ENCODE measurements at places on chromosomes 6 and 20.
A peak's percentile ranks its signal among the peaks of the same experiment; 100 is the strongest.

DNA sequence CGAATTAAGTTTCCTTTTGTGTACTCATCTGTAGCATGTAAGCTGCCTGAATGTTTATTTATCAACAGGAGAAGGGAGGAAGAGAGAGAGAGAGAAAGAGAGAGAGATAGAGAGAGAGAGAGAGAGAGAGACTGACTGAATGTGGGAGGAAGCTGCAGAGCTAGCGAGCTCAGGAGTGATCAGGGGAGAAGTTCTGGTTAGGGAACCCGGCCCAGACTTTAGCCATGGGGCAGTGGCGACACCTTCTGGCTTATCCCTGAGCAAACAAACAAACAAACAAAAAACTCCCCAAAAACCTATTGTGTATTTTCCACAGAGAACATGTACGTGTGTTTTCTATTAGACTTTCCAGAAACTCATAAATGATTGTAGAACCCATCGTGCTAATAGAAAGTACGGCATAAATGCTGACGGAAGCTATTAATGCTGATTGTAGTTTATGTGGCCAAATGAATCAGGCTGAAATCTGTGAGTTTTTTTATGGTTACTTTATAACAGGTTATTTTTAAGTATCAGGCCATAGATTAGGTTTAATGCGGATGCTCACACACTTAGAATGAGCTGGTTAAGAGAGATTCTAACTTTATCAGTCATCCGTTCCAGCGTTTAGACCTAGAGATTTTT is 92.8 kb downstream of the CLIC5 start:
- peak; percentile 37 for DNase-seq

- DNase-seq, result no peak
Measured at GRCh38 chr6:110378552-110378951, 20.4 kb upstream of the METTL24 start.

DNA sequence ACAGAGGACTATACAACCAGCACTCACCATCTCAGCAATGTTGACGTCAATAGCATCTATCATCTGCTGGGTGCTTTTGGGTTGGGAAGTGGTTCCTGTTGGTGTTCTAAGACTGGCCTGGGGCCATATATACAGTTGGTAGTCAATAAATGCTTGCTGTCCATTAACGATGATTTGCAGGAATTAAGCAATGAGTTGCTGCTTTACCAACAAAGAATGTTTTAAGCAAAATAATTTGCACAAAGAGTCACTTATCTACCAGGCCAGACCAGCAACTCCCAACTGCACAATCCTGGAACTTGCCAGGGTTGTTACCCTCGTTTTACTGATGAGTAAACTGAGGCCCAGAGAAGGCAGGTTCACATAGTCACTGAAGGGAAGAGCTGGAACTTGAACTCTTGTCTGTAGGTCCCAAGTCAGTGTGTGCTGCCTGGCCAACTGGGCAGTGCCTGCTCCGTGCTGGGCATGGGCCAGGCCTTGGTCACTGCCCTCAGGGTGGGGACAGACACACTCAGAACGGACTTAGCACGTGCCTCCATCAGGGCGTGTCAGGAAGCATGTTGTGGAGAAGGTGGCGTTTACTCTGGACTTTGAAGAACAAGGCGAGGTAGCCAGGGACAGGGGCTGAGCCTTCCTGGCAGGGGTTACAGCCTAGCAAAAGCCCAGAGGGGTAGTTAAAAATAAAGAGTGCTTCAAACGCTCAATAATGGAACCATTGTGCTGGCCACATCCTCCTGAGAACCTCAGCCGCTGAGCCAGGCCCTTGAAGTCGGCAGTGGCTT is 2.5 kb upstream of the SRC start:
- DNase-seq, result no peak

DNA sequence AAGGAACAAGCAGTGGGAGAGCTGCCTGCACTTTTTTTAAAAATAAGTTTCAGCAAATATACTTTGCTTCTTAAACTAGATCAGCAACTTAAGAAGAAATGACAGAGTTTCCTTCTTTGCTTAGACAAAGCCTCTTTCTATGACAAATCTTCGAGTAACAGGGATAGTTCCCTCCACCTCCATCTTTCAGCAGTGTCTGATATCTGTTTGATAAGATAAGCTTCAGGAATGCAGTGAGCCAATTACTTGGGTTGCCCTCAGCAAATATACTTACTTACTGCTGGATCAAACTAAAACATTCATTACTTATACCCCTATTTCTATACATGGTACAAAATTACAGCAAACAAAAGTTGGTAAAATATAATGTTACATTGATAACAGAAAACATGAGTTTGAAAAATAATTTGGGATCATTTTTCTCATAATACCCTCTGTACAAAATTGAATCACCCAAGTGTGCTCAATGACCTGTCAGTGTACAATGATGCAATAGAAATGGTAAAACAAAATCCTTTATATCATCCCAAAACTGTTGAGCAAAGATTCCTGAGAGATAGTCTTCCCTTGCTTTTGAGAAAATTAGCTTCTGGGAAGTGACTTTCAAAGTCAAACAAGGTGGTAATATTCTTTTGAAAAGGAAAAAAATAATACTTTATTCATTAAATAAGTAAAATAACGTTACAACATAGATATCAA is 24.5 kb downstream of the FRK start:
- DNase-seq, result no peak

DNA sequence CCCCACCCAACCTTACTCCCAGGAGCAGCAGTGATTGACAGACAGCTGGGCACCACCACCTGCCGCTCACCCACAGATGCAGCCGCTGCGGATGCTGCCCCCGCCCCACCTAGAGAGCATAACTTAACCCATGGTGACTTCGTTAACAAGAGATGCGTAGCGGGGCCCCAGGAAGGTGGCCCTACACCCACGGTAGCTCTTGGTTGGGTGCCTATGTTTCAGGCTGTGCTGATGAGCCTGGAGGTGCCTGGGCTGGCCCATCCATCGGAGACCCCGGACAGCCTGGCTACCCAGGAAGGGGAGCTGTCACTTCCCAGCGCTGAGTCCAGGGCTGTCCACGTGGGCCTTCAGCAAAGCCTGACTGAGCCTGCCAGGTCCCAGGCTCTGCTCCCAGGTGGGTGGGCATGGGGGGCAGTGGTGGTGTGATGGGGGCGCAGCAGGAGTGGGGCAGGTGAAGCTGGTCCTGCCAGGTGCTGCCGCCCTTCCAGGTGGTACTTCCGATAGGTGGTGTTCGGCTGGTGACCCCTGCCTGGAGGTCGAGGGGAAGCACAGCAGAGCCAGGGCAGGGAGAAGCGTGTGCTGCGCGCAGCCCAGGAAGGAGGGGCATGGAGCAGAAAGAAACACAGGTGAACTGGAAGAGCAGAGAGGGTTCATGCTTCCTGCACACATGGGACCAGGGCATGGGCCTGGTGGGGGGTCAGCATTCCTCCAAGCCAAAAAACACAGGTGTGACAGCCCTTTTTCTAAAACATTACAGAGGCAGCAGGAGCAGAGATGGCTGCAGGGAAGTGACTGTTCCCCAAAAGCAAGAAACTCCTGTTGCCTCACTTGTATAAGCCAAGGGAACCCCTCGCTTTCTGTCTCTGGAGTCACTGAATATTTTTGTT is 56.9 kb downstream of the SYNJ2 start:
- no peak for DNase-seq

DNA sequence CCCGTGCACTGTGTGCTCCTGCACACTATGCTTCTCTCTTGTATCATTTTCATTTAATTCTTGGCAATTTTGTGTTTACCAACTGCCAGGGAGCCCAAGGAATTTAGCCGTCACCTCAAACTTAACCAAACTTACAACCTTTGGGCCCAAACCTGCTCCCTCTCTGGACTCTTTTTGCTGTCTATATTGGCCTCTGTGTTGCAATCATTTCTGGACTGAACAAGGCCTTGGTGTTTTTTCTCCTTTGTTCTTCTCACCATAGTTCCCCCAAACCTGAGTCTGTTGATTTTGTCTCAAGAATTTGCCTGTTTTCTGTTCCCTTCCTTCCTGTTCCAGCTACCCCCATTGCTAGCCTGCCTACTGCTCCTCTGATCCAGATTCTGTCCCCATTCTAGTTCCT is 19.2 kb downstream of the DCBLD1 start:
- DNase-seq, result no peak

DNA sequence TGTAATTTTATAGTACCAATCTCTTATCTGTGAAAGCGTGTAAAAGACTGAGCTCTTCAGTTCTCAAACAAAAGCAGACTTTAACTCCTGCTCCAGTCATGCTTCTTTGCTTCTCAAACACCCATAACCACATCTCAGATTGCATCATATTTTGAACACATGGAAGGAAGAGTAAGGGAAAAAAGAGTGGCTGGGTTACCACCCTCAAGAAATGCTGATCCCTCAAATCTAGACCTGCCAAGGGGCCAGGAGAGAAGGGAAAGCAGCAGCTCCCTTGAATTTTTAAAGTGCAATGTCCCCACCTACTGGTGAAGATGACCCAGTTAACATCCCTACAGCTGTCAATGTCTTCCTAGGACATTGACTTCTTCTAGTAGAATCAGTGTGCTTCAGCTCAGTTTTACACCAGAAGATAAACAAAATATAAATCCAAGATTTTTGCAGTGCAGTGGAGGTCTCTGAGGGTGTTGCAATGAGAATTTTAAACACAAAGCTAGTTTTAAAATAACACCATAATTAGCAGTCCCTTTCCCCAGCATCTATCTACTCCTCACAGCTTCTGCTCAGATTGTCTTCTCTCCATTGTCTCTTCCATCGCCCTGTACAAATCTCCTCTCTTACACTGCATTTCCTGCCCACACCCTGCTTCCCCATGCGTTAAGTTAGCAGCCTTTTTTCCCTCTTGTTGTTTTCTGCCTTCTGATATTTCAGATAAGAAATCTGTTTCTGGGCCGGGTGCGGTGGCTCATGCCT is 22.6 kb upstream of the HLA-DQB2 start:
- no peak for DNase-seq

DNA sequence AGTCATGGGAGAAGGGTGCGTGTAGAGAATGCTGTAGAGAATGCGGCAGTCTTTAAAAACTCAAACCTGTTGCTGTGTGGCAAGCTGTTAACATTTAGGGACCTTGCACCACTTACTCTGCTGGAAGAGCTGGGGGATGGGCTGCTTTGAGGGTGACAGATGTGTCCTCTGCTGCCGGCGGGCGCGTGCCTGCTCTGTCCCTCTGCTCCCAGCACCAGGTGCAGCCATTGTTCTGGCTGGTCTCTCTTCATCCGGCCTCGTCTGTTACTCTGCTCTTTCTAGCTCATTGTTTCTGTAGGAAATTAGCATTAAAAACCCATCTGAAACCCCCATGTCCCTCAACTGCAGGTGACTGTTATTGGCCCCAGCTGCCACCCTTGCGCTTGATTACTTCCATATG is 78.5 kb downstream of the CBFA2T2 start:
- no peak for DNase-seq

- DNase-seq, result no peak
Measured at GRCh38 chr6:113823916-113824315, 33.2 kb upstream of the MARCKS start.

GRCh38 chr6:105135907-105136430 is 43.8 kb downstream of the POPDC3 start:
- DNase-seq, result no peak

GRCh38 chr6:89260832-89261231 is 43.7 kb upstream of the GABRR1 start:
- no peak for DNase-seq

DNA sequence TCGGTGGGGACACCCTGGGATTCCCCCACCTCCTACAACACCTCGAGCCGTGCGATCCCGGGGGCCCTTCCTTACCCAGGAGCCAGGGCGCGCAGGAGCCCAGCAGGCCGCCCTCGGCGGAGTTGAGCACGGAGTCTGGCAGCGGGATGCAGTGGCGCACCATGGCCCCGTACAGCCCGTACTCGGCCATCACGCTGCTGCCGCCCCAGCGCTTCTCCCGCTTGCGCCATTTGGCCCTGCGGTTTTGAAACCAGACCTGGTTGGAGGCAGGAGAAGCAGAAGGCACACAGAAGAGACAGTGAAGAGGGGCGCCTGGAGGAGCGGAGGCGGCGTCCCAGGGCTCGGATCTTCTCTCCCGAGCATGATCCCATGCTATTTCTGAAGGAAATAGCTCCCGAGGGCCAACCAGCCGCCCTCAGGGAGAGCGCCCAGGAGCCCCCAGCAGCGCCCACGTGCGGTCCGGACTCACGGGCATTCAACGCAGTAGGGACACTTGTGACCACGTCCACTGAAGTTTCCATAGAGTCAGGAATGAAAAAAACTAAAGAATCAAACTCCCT is 4.3 kb downstream of the VSX1 start:
- no peak for DNase-seq

DNA sequence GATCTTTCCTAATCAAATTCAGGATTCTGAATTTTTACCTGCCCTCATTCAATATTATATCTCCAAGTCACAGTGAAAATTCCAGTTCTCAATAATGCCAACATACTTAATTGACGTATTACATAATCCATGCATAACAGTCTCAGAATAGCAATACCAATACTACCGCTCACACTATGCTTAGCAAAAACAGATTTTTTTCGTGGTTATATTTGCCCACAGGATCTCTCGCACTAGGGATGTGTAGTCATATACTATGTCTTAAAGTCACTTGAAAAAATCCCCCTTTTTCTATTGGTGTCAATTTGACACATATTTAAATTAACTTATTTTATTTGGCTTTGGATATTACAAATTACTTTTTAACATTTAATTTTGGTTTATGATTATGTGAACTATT is 323.1 kb upstream of the SLC35B3 start:
- DNase-seq, result no peak

DNA sequence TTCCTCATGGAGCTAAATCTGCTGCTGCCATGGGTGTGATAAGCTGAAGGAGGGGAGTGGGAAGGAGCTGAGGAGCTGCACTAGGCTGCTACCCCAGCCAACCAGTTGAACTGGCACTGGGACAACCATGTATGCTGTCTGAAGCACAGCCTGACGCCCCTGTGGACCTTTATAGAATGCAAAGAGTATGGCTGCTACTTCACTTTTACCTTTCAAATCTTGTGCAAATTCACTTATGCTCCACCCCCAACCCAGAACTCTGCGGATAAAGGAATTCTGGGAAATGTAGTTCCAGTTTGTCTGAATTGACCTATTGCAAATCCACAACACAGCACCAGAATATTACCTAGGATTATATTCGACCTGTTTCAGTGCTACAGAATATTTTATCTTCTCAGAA is 217.4 kb upstream of the SLC35B3 start:
- DNase-seq, result no peak

GRCh38 chr6:142855893-142856623 is 88.9 kb downstream of the HIVEP2 start:
- no peak for DNase-seq

- DNase-seq, result no peak
Measured at GRCh38 chr6:73362869-73363536, 545 bp downstream of the KHDC3L start.

GRCh38 chr6:168596344-168596743 is 155.4 kb downstream of the SMOC2 start:
- no peak for DNase-seq

Data from stimulated activated CD8-positive, alpha-beta memory T cell treated with anti-CD3 and anti-CD28 coated beads, Interleukin-4, amount 100 ng/mL, for 24 hours (primary cell).